ENCODE measurements at places on chromosomes 3 and 15.
A peak's percentile ranks its signal among the peaks of the same experiment; 100 is the strongest.

- DNase-seq, result no peak
Observed at GRCh38 chr15:72464251-72464650, 9.9 kb upstream of the ARIH1 start.

GRCh38 chr3:124298301-124298700 lies 306.4 kb upstream of the ROPN1 start:
- DNase-seq, result no peak

- DNase-seq, result no peak
Observed at GRCh38 chr3:84961011-84961410, 2.2 kb downstream of the CADM2 start.

DNA sequence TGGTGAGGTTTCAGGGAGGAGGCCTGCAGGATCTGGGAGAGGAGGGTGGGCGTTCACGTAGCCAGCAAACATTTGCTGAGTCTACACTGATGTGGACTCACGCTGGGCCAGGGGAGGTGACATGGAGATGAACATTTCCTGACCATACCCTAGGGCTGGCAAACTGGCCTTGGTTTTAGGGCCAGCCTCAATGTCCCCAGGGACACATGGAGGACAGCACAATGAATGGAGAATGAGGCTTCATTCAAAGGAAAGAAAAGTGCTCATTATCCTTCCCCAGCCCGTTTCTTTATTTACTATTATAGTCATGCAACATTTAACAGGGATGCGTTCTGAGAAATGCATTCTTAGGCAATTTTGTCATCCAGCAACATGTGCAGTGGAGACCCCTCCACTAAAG lies 26.8 kb downstream of the ACAN start:
- no peak for DNase-seq

- DNase-seq, result no peak
Observed at GRCh38 chr3:40523781-40524180, 979 bp upstream of the ZNF621 start.

DNA sequence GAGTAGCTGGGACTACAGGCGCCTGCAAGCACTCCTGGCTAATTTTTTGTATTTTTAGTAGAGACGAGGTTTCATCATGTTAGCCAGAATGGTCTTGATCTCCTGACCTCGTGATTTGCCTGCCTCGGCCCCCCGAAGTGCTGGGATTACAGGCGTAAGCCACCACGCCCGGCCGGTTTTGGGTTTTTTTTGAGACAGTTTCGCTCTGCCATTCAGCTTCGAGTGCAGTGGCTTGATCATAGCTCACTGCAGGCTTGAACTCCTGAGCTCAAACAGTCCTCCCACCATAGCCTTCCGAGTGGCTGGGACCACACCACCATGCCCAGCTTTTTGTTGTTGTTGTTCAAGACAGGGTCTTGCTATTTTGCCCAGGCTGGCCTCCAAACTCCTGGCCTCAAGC lies 16.0 kb upstream of the SCAP start:
- no peak for DNase-seq

- DNase-seq, result peak; percentile 66
Observed at GRCh38 chr15:91055548-91056331, 33.3 kb upstream of the VPS33B start.

DNA sequence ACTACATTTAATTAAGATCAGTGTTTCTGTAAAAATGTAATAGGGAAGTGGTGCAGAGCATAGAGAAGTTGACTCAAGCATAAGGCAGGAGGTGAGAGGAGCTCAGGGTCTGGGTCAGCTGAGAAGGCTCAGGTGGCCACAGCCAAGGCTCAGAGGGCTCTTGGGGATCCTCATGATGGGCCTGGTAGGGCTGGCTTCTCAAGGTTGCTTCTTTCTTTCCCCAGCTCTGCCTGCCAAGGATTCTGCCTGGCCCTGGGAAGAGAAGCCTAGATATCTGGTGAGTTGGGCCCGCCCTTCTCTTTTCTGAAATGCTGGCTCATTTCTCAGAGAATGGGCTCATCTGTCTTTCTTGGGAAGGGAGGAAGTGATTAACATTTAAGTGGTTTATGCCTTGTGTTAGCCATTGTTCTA lies 6.5 kb downstream of the ZNF589 start:
- DNase-seq, result peak; percentile 60

- DNase-seq, result no peak
Observed at GRCh38 chr3:161690299-161690620, 193.7 kb downstream of the OTOL1 start.

- no peak for DNase-seq
Observed at GRCh38 chr3:158831861-158832260, 30.0 kb downstream of the MFSD1 start.

GRCh38 chr3:47423548-47424145 lies 42.8 kb downstream of the PTPN23 start:
- no peak for DNase-seq

DNA sequence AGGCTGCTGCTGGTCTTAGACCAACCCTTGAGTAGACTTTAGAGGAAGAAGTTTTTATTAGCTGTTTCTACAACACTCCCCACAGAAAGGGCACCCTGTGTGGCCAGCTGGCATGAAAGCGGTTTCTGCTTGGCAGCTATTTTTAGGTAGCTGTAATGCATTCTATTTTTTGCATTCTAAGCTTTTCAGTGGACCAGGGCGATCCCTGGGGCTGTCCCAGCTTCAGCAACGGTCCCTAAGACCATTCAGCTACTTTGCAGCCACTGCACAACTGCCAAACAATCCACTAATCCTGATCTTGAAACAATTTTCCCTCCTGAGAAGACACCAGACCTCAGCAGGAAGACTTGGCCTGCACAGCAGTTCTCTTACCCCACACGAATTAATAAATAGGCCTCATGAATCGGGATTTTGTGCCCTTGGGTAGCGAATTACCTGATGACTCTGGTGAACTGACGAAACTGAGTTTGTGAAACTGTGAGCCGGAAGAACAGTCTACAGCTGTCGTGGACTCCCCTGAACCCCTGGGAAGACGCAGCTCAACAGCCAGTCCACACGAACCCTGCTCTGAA lies 14.6 kb upstream of the TFRC start:
- DNase-seq, result no peak

GRCh38 chr3:134111616-134112015 lies 81.9 kb upstream of the SLCO2A1 start:
- DNase-seq, result no peak

- peak; percentile 26 for DNase-seq
Observed at GRCh38 chr15:65653801-65654521, 32.2 kb downstream of the SLC24A1 start.

DNA sequence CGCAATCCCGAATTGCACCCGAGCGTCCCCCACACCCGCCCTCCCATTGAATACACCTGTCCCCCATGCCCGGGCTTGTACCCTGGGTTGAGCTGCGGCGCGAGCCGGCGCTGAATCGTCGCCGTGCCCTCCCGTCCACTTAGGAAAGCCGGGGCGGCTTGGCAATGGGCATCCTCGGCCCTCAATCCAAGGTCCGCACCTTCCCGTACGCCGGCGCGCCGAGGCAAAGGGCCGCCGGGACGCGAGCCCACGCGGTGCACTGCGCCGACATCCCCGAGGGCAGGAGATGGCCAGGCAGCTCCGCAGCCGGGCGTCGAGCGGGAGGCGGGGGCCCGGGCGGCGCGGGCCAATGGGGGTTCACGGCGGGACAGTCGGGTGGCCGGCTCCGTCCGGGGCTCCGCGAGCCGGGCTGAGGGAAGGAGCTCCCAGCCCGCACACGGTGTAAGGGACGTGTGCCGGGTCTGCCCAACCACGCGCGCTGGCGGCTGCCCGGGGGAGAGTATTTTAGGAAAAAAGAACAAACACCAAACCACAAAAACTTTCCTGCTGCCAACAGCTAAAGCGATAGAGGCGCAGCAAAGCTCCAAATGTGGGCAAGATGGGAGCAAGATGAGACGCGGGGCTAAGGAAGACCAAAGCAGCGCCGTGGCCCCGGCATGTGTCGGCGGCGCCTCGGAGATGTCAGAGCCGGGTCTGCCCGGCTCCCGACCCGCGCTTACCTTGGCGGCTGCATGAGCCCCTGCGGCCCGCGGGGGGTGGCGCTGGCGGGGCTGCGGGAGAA lies 621 bp downstream of the RGMA start:
- no peak for DNase-seq

DNA sequence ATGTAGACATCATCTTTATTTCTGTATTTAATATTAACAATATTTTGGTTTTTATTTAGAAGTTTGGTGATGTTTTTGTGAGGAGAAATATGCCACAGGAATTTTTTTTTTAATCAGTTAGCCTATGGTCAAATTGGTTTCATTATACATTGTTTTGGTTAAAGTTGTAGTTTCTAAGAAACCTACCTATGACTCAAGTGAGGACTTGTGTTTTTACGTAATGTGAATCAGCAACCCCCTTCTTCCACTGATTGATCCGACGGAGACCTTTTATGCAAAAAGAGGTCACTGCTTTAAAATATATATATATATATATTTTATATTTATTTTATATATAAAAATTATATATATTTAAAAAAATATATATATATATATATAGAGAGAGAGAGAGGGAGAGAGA lies 698.1 kb downstream of the FHIT start:
- no peak for DNase-seq

DNA sequence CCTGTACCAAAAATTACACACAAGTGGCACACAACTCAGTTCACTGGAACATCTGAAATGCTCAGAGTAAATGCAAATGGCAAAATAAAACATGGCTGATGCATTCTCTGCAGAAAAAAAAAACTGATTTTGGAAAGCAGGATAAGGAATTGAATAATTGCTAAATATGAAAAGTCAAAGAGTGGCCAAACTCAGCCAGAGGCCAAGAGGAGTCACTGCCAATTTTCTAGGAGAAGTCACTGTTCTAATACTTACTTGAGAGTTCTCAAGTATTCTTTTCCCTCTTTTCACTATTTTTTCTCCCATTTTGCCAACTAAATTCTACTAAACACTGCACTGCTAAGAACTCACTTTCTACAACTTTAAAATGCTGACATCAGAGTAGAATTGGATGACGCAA lies 1018.6 kb downstream of the TUSC7 start:
- no peak for DNase-seq

- DNase-seq, result peak; percentile 53
Observed at GRCh38 chr3:99966662-99967416, 147.5 kb downstream of the FILIP1L start.

All from NCI-H226 (cell line).